ENCODE measurements at places on chromosomes 13 and 19. TPM values are rescaled to one million over a fixed set of nuclear protein-coding genes. Genes with fewer than 3 reads are reported as not detected.
A peak's percentile ranks its signal among the peaks of the same experiment; 100 is the strongest.

GATAD2A gene
- 93.9 TPM for total RNA-seq

TSKS gene
- total RNA-seq, result not detected

MEF2B gene
- 0.20 TPM for total RNA-seq

KLK3 gene
- not detected for total RNA-seq

CD177 gene
- total RNA-seq, result 2.5 TPM

ZNF573 gene
- 9.7 TPM for total RNA-seq

ZSCAN4 gene
- total RNA-seq, result not detected

RXFP2 gene
- not detected for total RNA-seq

- DNase-seq, result peak; percentile 33
These were observed 337.0 kb upstream of the SLC10A2 start for GRCh38 chr13:103403148-103403740.

- peak; percentile 71 for DNase-seq
These were observed 617.7 kb downstream of the DCT start for GRCh38 chr13:93861818-93862217.

- DNase-seq, result no peak
These were observed 144.5 kb downstream of the NUFIP1 start for GRCh38 chr13:44844786-44845185.

- DNase-seq, result no peak
These were observed 69.9 kb downstream of the TSC22D1 start for GRCh38 chr13:44506251-44506650.

- DNase-seq, result no peak
These were observed 539.5 kb upstream of the SLC10A2 start for GRCh38 chr13:103605546-103606326.

- DNase-seq, result no peak
These were observed 4.6 kb downstream of the PROZ start for GRCh38 chr13:113162783-113163685.

DNA sequence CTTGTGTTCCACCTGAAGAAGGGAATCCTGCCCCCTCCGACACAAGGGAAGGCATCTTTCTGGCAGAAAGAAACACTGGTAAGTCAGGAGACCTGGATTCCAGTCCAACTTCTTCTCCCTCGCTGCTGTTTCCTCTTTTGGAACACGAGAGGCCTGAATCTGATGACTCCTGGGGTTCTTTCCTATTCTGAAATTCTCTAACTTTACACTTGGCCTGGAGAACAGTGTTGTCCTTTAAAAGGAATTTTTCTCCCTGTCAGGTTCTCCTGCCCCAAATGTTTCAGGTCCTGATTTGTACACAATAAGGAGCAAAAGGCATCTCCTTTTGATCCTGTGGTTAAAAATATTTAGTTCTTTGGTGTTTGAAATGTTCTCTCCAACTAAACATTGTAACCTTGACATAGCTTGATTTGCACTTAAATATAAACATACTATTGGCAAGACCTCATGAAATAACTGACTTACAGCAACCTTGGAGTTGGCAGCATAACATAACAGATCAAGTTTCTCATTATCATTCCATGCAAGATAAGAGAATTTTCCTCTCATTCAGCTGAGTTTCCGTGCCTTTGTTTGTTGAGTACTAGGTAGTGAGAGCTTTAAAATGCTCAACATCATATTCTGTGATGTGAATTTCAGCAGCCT is 244.8 kb downstream of the COG6 start:
- DNase-seq, result no peak

GRCh38 chr19:45693106-45693788 is 781 bp downstream of the QPCTL start:
- peak; percentile 33 for DNase-seq

Data from renal cortical epithelial cell (primary cell).